ENCODE measurements at places on chromosomes 7 and 10. TPM values are rescaled to one million over a fixed set of nuclear protein-coding genes. Genes with fewer than 3 reads are reported as not detected.

Gene CLEC5A
- not detected for total RNA-seq

Gene EPHA1
- not detected for total RNA-seq

Gene MICALL2
- total RNA-seq: 14.0 TPM

Gene LUC7L2
- total RNA-seq: 31.5 TPM

Gene NDUFB8
- total RNA-seq: 171 TPM
